ENCODE measurements at places on chromosomes 1 and 21.
A peak's percentile ranks its signal among the peaks of the same experiment; 100 is the strongest.

DNA sequence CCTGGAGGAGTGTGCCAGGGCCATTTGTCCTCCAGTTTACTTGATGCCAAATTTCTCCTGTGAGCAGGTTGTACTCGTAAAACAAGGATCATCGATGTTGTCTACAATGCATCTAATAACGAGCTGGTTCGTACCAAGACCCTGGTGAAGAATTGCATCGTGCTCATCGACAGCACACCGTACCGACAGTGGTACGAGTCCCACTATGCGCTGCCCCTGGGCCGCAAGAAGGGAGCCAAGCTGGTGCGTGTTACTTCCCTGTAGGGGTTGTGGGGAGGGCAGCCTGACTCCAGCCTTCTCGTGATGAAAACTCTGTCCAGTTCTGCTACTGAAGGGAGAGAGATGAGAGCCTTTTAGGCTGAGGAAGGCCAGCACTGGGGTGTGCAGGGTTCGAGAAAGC is 2.2 kb downstream of the RPS8 start:
- no peak for DNase-seq

DNA sequence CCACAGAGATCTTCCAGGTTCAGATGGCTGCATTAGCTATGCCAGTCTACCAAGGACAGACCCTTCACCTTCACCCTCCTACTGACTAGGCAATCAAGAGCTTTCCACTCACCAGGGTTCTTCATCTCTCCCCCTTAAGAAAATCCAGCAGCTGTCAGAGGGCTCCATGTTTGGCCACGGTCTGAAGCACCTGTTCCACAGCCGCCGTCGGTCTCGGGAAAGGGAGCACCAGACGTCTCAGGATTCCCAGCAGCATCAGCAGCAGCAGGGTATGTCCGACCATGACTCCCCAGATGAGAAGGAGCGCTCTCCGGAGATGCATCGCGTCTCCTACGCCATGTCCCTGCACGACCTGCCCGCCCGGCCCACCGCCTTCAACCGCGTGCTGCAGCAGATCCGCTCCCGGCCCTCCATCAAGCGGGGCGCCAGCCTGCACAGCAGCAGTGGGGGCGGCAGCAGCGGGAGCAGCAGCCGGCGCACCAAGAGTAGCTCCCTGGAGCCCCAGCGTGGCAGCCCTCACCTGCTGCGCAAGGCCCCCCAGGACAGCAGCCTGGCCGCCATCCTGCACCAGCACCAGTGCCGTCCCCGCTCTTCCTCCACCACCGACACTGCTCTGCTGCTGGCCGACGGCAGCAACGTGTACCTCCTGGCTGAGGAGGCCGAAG is 13.8 kb downstream of the TMCC2 start:
- DNase-seq: peak; percentile 83

DNA sequence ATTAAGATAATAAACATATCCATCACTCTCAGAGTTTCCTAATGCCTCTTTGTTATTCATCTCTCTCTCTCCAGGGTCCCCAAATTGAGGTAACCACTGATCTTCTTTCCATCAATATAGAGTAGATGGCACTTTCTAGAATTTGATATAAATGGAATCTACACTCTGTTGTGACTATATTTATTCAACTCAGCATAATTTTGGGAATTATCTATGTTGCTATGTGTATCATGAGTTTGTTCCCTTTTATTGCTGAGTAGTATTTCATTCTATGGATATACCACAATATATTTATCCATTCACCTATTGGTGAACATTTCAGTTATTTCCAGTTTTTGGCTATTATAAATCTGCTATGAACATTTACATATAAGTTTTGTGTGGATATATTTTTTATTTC is 230.7 kb downstream of the HLX start:
- no peak for DNase-seq

- no peak for DNase-seq
Observed at GRCh38 chr1:61046434-61046833, 35.9 kb upstream of the NFIA start.

DNA sequence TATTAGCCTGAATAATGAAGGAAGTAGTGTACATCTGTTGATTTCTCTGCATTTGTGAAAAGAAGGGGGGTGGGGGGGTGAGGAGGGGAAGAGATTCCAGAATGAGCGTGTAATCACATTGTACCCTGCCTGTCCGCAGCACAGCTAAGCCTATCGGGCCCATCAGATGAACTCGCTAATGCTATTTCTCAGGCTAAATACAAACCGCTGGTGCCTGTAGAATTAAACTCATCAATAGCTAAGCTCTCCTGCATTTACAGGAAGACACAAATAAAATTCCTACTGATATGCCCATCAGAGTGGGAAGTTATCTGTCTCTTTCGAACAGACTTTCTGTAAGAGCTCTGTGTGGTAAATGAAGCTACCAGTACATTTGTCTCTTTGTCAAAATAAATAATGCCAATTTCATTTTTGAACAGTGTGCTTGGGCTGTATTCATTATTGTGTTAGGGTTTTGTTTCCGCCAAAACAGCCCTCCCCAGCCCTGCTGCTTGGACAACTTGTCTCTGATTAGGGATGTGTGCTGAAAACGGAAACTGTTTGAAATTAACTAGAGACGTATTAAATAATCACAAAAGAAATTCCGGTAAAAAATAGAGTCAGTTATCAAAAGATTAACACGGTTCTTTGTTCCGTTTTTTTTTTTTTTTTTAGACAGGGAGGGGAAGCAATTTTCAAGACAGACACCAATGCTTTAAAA is 305.4 kb downstream of the TTLL7 start:
- no peak for DNase-seq
